ENCODE measurements at places on chromosomes 12 and 14.

GRCh38 chr14:86654558-86655184 is 1124.7 kb downstream of the FLRT2 start:
- DNase-seq: peak; percentile 37

DNA sequence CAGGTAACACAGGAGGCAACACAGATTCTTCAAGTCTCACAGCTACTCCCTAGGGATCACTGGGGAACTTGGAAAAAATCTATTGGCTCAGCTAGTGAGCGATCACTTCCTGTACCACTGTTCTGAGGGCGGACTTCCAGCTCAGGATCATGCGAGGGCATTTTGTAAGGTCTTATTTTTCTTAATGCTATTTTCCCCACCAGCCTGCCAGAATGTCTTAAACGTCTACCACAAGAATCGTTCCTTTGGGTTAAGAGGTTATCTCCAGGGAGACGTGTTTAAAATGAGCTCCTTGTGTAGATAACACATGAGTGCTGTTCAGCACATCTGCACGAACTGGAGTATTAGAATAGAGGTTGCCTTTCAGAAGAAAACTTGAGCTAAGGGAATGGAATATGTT is 162.6 kb downstream of the ETNK1 start:
- DNase-seq: no peak

DNA sequence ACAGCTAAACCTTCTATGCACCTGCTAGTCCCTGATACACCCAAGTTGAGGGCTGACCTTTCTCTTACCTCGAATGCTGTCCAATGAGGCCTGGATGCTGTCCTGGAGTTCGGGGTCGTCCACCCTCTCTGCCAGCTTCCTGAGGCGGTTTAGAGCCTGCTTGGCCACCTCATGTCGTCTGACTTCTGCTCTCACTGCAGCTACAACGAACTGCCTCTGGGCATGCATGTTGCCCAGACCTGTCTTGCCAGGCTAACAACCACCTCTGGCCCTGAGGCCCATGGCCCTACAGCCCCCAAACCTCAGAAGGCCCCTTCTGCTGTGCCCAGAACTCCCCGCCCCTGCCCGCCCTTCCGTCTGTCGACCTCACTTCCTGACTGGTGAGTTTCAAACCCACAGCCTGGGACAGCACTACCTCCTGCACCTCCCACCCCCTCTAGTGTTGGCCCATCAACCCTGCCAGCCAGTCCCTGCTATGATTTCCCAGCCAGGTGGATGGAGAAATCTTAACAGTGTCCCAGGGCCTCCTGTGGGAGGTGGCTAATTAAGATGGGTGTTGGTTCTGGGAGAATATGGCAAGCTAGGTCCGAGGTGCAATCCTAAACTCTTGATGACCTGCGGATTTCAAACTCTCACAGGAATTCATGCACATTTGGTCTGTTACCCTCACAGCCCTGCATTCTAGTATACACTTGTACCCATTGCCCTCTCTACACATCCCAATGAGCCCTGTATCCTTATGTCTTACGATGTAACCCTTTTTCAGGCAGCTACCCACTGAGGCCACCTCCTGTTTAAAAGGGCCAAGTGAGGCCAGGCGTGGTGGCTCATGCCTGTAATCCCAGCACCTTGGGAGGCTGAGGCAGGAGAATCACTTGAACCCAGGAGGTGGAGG is 2.7 kb upstream of the TSPAN31 start:
- DNase-seq: peak; percentile 66

DNA sequence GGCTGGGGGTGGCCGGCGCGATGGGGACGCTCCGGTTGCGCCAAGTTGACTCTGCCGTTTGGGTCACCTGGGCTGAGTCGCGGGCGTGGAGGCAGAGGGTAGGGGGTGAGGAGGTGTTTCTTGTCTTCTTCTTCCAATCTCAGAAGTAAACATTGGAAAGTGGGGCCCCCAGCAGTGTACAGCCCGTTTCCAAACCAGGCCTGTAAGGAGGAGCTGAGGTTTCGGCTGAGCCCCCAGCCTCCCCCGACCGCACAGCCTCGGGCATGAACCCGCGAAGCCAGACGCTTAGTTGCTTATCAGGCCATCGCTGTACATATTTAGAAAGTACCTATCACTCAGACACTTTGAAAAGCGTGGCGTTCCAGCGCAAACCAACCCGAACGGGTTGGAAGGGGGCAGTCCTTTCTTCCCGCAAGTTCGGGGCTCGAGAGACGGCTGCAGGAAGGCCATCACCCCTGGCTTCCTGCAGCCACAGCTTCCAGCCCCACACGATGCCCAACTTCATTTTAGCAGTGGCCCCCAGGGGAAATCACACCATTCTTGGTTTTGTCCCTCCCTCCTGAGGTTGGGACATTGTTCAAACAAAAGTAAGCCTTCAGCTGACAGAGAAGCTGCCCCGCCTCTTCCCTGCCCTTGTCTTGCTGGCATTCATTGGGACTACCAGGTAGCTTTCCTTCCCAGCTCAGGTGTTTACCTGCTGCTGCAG is 164.1 kb downstream of the ZFP36L1 start:
- no peak for DNase-seq

DNA sequence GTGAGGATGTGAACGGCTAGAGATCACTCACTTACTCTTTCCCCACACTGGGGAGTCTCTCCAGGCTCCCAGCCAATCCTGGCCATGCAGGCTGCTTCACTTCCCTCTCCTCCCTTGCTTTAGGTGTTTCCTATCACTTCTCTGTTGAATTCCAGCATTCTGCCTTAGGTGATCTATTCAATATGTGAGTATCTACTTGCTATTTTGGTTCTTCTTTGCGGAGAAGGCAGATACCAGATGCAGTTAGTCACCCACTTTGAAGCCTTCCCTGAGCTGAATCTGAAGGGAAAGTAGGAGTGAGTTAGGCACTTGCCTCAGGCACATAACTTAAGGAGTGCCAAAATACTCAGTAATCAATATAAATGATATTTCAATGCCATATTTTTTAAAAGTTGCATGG is 36.0 kb upstream of the FAR2 start:
- no peak for DNase-seq

DNA sequence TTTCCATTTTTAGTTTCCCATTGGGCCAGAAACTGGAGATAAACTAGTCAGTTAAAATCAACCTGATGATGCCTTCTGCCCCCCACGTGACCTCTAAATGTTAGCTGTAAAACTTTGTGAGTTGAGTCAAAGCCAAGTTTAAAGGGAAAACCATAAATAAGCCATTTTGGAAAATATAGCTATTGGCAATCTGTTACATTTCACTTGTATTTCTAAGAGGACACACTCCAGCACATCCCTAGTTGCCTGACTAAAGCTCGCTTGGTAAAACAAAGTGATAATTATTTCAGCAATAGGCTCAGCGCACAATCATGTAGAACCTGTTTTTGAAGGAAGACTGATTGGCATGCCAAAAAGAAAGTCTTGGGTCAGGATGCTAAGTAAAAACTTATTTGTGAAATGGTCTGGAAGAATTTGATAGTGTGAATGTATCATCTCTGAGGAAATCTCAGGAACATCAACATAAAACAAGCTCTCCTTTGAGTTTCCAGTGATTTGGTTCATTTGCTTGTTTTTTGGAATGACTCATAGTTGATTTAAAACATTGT is 49.2 kb upstream of the AEBP2 start:
- no peak for DNase-seq

- DNase-seq: no peak
These were observed 94.7 kb downstream of the SYNE3 start for GRCh38 chr14:95421741-95422140.

DNA sequence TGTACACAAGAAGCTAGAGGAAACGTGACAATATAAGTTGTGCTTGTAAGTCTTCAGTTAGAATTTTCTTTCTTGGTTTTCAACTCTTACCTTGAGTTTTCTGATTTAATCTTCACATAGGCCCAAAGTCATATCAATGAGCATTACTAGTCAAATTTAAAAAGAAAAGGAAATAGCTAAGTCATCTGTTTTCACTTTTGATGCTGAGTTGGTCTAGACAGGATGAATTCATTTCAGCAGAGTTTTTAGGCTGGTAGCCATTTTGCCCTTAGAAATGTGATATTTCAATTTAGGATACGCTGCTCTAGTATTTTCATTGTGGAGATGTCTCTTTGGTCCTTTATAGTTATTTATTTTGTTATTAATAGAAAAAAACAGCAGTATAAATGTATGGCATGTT is 44.6 kb upstream of the KRAS start:
- DNase-seq: no peak

GRCh38 chr14:50000380-50001150 is 107.7 kb downstream of the ARF6 start:
- peak; percentile 67 for DNase-seq

DNA sequence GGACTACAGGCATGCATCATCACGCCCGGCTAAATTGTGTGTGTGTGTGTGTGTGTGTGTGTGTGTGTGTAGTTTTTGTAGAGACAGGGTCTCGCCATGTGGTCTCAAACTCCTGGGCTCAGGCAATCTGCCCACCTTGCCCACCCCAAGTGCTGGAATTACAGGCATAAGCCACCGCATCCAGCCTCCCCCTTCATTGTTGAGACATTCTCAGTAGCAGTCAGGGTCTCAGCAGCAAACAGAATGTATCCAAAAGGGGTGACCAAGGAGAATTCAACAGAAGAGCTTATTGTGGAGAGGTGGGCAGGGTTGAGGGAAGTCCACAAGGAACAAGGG is 37.3 kb upstream of the PLEKHG6 start:
- DNase-seq: no peak

- DNase-seq: no peak
These were observed 428.1 kb downstream of the MED13L start for GRCh38 chr12:115849262-115849943.

DNA sequence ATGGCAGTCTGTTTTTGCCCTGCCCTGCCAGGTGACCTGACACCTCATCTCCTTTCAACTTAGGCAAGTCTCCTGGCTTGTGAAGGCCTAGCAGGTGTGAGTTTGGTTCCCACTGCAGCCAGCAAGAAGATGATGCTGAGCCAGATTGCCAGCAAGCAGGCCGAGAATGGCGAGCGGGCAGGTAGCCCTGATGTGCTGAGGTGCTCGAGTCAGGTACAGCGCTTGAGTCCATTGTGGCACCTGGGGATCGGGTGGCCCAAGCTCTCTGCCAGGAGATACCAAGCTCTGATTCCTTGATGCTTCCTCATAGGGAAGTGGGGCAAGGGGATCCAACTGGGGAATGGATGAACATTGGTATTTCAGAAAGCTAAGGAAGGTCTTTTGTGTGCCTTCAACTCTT is 4.1 kb upstream of the CSAD start:
- no peak for DNase-seq

DNA sequence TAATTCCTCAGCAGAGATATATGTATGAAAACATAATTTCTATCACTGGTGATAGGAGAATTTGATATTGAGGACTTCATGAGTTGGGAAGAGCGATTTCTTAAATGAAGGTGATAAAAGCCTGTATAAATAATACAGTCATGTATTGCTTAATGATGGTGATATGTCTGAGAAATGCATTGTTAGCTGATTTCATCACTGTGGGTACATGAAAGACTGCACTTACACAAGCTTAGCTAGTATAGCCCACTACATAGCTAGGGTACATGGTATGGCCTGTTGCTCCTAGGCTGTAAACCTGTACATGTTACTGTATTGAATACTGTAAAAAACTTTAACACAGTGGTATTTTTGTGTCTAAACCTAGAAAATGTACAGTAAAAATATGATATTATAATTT is 63.4 kb downstream of the ANO4 start:
- DNase-seq: no peak

GRCh38 chr12:2311020-2311778 is 258.4 kb downstream of the CACNA1C start:
- no peak for DNase-seq

DNA sequence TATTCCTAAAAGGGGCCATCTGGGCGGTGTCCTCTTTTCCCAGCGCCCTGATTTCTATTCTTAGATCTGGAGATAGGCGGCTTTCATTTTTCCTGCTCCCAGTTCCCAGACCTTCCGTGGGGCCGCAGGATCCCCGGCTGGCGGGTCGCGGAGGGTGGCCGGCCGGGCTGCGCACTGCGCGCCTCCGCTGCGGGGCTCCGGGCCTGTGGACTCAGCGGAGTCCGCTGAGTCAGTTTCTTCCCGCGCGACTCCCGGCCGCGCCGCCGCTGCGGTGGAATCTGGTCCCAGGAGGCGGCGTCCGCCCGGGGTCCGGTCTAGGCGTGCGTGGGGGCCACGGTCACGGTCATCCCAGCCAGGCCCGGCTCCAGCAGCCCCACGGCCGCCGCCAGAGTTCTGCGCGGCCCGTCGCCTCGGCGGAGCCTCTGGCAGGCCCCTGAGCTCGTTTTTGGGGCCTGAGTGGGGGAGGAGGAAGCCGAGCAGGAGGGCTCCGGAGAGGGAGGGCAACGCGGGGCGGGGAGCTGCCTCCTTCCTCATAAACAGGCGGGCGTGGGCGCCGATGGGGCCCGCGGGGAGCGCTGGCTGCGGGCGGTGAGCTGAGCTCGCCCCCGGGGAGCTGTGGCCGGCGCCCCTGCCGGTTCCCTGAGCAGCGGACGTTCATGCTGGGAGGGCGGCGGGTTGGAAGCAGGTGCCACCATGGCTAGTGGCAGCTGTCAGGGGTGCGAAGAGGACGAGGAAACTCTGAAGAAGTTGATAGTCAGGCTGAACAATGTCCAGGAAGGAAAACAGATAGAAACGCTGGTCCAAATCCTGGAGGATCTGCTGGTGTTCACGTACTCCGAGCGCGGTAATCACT is at the start of gene LRRK2:
Gene LRRK2 (plus strand): TSS at position 559 of the 853 bp plus-strand sequence. CDS start 135 bp downstream, at position 694.
- DNase-seq: peak; percentile 14

GRCh38 chr14:20969336-20969735 is 14.0 kb downstream of the RNASE2 start:
- DNase-seq: no peak

DNA sequence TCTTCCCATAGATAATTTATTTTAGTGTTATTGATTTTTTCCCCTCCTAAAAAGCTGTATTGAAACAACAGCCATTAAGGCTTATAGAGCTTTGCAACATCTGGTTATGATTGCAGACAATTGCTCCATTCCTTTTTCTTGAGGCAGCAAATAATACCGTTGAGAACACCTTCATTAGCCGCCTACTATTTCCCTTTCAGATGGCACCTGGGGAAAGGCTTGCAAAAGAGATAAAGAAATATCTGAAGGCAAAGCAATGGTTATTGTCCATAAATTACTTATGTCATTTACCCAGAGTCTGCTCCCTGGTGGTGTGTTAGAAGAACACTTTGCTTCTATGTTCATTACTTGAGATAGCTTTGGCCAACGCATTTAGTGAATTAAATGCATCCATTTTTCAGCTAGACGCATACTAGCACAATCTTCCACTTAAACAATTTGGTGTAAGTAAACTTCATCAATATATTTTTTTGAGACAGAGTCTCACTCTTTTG is 377.8 kb downstream of the KCNH5 start:
- no peak for DNase-seq

- DNase-seq: no peak
These were observed 94.8 kb downstream of the BMP4 start for GRCh38 chr14:53861781-53862180.

DNA sequence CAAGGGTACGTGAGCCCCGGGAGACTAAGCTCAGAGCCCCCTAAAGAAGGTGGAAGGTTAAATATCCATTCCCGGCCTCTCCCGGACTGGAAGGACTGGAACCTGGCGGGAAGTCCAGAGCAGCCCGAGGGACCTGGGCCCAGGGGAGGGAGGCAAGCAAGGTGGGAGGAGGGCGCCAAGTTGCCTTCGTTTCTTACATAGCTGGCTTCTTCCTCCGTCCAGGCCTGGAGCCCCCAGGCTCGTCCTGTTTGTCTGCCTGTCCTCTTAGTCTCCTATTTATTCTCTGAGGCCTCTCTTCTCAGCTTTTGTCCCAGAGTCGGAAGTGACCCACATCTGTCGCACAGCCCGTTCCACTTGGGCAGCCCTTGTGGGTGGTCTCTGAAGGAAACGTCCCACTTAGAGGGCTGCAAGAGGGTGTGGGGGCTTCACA is 745 bp downstream of the PCK2 start:
- DNase-seq: no peak

- DNase-seq: no peak
These were observed 136.3 kb downstream of the ADCK1 start for GRCh38 chr14:77936138-77936639.
